ENCODE measurements at places on chromosomes 13 and 19. TPM values are rescaled to one million over a fixed set of nuclear protein-coding genes. Genes with fewer than 3 reads are reported as not detected.

DNA sequence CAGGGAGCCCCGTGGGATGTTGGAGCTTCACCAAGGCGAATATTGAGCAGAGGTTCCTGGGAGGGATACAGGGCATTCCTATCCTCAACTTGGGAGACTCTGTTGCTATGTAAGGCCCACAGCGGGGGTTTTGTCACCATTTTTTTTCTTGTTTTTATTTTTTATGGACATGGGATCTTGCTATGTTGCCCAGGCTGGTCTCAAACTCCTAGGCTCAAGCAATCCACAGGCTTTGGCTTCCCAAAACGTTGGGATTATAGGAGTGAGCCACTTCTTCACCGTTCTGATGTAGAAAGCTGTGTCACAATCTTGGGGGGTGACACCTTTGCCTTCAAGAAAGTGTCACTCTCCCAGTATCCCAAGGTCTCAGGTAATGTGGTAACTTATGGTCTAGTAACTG is 2.6 kb downstream of the DLL3 start:
- H3K27me3 ChIP-seq: peaks cover 32% of the 10 kb centered on the region
- H3K4me3 ChIP-seq: no peak overlapping the region
- peaks cover 11% of the 10 kb centered on the region for H3K4me1 ChIP-seq
- no peak overlapping the region for H3K27ac ChIP-seq

GRCh38 chr13:106433066-106433465 is 102.4 kb downstream of the EFNB2 start:
- H3K4me1 ChIP-seq: no peaks in the 10 kb centered on the region
- H3K27ac ChIP-seq: no peak overlapping the region
- H3K27me3 ChIP-seq: no peaks in the 10 kb centered on the region
- H3K4me3 ChIP-seq: no peak overlapping the region

DNA sequence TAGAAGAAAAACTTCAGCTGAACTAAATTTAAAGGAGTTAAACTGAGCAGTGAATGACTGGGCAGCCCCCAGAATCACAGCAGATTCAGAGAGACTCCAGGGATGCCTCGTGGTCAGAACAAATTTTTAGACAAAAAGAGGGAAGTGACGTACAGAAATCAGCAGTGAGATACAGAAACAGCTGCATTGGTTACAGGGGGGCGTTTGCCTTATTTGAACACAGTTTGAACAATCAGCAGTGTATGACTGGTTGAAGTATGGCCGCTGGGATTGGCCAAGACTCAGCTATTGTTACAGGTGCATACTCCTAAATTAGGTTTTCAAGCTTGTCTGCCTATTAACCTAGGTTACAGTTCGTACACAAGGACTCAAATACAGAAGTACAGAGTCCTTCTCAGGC is 2.2 kb upstream of the SPRYD7 start:
- no peak overlapping the region for H3K27ac ChIP-seq
- peaks cover 5% of the 10 kb centered on the region for H3K4me1 ChIP-seq
- H3K4me3 ChIP-seq: no peak overlapping the region
- no peaks in the 10 kb centered on the region for H3K27me3 ChIP-seq
- no peak for DNase-seq
- no peaks in the 10 kb centered on the region for H3K36me3 ChIP-seq

DNA sequence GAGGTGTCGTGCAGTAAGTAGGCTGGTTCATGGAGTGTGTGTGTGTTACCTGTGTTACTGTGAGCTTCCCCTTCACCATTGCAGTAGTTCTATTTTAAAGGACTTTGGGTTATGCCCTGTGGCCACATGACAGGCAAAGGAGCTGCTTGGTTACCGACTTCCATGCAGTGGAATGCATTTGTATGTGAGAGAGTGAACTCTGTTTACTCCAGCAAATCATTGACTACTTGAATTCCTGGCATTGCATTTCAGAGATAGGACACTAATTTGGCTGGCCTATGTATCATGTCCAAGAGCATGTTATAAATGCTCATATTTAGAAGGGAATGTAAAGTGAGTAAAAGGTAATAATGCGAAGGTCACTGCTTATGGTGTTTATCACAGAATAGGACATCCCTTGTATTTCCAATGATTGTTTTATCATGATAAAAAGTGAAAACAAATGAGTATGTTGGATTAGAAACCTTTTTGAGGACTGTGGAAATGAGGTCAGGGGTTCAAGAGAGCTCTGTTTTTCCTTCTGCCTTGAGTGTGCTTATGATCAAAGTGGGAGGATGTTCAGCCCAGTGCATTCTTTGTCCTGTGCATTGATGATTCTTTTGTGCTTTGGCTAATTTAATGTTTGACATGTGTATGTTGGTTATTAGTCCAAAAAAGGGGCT is 156.5 kb downstream of the LMO7 start:
- DNase-seq: peak; percentile 56
- H3K27me3 ChIP-seq: no peaks in the 10 kb centered on the region
- no peak overlapping the region for H3K27ac ChIP-seq
- H3K4me1 ChIP-seq: peaks cover 17% of the 10 kb centered on the region

- DNase-seq: no peak
- H3K4me3 ChIP-seq: no peak overlapping the region
- no peaks in the 10 kb centered on the region for H3K36me3 ChIP-seq
- no peaks in the 10 kb centered on the region for H3K27me3 ChIP-seq
Measured at GRCh38 chr13:25978961-25979360, 72.9 kb downstream of the SHISA2 start.

The LSR gene
- total RNA-seq: 18.1 TPM

Data from astrocyte (in vitro differentiated cells and primary cell).